ENCODE measurements at places on chromosomes 7 and 10. TPM values are rescaled to one million over a fixed set of nuclear protein-coding genes. Genes with fewer than 3 reads are reported as not detected.

OR2A5 gene
- not detected for total RNA-seq

TMEM178B gene
- 0.07 TPM for total RNA-seq

XRCC2 gene
- 0.28 TPM for total RNA-seq

GRID2IP gene
- 0.14 TPM for total RNA-seq

PI4K2A gene
- 51.8 TPM for total RNA-seq

VIM gene
- total RNA-seq = 61.2 TPM

SLC35G1 gene
- 3.1 TPM for total RNA-seq

ZNF37A gene
- total RNA-seq = 23.9 TPM

SAP25 gene
- not detected for total RNA-seq

OR6V1 gene
- total RNA-seq = not detected

INTS15 gene
- 9.9 TPM for total RNA-seq

MACC1 gene
- 38.3 TPM for total RNA-seq

KCNH2 gene
- total RNA-seq = under 0.01 TPM

SPDYE16 gene
- total RNA-seq = not detected

VSTM4 gene
- not detected for total RNA-seq

INHBA gene
- 8.5 TPM for total RNA-seq

PPRC1 gene
- total RNA-seq = 35.0 TPM

NEUROG3 gene
- not detected for total RNA-seq

SCART1 gene
- total RNA-seq = 0.64 TPM

DBNL gene
- total RNA-seq = 104 TPM

GIMAP5 gene
- total RNA-seq = not detected

MRLN gene
- total RNA-seq = not detected

CACNB2 gene
- total RNA-seq = not detected

CELF2 gene
- 5.5 TPM for total RNA-seq

IL6 gene
- total RNA-seq = 3.1 TPM
